ENCODE measurements at places on chromosomes 7 and 10.

DNA sequence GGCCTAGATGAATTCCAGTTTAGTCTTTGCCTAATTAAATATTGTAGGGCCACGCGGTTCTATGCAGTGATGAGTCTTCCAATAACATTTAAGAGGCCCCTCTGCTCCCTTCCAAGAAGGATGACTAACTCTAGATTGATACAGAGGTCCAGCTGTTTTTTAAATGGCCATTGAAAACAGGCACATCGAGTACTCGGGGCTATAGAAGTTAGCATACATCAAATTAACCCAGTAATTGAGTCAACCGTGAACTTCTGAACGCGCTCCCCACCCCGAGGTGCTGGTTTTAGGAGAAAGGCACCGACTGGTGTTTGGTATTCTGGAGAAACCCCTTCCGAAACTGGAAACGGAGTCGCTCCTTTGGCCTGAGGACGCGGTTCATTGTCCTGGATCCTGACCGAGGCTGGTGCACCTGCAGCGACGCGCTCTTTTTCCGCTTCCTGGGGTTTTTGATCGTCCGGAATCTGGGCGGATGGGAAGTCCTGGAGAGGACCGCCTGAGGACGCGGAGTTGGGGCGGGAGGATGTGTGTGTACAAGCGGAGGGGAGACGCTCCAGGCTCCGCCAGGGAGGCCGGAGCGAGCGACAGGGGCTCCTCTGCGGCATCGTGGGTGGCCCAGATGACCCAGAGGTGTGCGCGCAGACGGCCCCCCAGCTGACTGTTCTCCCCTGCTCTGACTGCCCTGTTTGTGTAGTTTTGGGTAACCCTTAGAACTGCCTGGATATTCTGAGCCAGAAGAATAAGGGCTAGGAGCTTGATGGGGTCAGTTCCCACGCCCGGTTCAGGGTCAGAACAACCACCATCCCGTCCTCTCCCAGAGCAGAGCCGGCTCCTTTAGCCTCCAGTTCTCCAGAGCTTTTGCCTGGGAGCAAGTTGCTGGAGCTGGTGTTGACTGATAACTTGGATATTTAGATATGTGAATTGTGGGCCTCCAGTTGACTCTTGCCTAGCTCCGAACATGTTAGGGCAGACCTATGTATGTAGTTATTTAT, 711 bp downstream of the FAM221A start:
- peak; percentile 85 for DNase-seq

GRCh38 chr10:6593241-6593671, 13.2 kb upstream of the PRKCQ start:
- DNase-seq = no peak

DNA sequence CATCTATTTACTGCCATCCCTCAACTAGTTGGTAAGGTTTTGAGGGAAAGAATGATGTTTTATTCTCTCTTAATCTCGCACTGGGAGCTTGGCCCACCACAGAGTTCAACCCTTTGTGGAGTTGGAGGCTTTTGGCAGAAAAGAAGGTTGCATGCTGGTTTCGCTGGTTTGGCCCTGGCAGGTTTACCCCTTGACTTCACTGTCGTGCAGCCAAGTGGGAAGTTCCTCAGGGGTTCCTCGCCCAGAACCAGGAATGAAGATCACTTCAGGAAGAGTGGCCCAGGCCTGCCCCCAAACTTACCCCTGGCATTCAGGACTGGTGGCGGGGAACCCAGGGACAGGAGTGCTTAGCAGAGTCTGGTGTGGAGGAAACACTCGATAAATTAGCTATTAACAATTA, 103.1 kb upstream of the LYZL2 start:
- no peak for DNase-seq

GRCh38 chr10:5071411-5072198, 22.6 kb upstream of the AKR1C3 start:
- DNase-seq = no peak

DNA sequence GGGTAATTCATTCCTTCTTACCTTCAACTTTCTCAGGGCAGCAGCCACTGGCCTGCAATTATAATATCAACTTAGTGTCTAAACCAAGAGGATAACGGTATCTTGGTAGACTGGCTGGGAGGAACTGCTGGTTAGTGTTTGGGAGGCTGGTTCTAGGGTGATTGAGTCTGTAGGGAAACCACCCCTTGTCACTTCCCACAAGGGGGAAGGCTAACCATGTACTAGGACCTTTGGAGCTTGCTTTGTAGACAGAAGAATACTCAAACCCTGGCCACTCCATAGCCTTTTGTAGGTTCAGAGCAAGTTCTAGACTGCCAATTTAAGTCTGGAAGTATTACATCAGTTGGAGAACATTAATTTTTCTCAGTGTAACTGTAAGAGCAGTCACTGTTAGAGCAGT, 51.3 kb downstream of the NHLRC2 start:
- DNase-seq = no peak

DNA sequence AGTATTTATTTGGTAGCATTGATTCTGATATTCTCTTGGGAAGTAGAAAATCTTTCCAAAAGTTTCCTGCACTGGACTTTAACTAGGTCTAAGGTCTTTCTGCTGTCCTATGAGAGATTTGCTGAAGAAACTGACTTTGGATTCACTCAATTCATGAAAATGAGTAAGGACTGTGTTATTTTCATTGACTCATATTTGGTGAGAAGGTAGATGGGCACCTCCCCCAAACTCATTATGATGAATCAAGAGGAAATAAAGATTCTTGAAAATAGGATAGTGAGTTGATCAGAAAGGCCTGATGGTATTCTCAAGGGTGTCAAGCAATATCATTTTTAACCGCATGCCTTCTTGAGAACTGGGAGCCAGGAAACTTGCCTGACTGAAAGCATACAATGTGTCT, 110.3 kb downstream of the RNF133 start:
- no peak for DNase-seq

GRCh38 chr7:95011146-95011928, 103.9 kb downstream of the PPP1R9A start:
- no peak for DNase-seq

GRCh38 chr7:83588602-83589240, 60.2 kb downstream of the SEMA3E start:
- no peak for DNase-seq

- DNase-seq = no peak
Measured at GRCh38 chr7:36204929-36205635, 52.0 kb downstream of the EEPD1 start.

GRCh38 chr10:59216178-59216869, 39.9 kb downstream of the PHYHIPL start:
- no peak for DNase-seq

- no peak for DNase-seq
Measured at GRCh38 chr10:71982269-71983178, 18.3 kb downstream of the CHST3 start.

DNA sequence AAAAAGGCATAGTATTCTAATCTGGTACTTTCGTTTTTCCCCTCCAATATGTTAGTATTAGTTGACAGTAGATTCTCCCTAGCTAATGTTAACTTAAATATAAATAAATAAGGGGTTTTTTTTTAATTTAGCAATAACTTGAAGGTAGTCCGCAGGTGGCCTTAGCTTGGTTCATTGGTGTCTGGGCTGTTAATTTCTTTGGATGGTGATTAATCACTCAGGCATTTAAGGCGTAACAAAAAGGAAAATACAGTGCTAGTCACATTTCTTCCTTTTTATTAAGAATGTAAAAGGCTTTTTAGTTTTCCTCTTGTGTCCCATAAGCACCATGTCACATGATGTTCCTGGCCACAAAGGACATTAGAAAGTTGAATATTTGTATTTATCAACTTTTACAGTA, 161.0 kb upstream of the POT1 start:
- no peak for DNase-seq

GRCh38 chr10:79490400-79491142, 21.8 kb upstream of the EIF5AL1 start:
- no peak for DNase-seq

DNA sequence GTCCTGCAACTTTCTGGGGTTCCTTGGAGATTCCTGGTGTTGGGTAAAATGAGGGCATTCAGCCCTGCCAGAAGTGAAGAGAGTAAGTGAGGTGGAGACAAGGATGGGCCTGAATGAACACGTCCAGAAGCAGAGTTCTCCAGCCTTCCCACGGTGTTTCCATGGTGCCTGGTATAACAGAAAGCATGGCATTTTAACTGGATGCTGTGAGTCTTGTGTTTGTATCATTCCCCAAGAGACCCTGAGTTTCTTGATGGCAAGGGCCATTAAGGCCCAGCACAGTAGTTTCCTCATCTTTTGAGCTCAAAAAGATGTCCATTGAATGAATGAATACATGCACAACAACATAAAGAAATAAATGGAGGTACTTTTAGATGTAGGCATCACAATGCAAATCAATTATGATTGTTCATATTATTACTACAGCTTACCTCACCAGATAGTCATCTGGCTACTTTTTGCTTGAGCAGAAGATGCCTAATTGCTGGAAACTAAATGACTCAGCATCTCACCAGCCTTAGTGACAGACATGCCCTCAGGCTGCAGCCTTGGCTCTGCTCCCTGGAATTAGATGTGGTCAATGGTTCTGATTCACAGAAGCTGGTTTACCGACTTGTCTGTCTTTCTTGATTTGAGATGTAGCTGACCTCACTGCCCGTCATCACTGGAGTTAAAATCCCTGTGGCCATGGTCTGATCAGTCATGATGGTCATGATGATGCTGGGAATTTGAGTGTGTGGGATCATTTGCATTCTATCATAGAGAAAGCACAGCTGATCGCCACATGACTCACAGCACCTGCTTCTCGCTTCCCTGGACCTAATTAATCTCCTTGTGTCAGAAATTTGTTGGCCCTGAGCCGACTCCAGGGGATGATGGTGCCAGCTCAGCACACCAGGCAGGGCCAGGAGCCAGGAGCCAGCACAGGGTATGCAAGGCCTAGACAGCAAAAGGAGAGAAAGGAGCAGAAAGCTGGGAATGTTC, 83.9 kb downstream of the CXCL12 start:
- peak; percentile 27 for DNase-seq

DNA sequence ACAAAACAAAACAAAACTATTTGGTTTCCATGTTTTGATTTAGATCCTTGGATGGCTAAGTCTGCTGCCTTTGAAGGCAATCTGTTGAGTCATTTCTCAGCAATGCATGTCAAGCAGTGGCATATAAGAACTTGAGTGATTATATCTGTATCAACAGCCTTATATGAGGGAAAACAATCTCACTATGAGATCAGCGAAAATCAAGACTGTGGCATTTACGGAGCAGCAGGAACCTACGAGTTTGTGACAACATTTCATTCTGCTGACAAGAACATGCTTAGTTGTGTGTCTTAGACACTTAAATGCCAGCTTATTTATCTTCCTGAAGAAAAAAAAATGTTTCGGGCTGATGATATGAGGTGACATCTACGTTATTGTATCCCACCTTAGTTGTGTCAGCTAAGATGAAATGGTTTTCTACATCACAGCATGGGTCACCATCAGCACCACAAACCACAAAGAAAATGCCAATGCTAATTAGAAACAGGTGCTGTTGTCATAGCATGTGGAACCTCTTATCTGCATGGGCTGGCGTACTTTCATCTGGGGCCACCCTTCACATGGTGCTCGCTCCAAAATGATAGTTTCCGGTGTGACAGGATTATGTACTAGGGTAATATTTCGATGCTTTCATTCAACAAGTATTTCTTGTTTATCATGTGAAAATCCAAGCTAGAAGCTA, 1085.5 kb downstream of the SORCS1 start:
- no peak for DNase-seq

GRCh38 chr7:128003167-128003566, 28.1 kb downstream of the LRRC4 start:
- DNase-seq = no peak

DNA sequence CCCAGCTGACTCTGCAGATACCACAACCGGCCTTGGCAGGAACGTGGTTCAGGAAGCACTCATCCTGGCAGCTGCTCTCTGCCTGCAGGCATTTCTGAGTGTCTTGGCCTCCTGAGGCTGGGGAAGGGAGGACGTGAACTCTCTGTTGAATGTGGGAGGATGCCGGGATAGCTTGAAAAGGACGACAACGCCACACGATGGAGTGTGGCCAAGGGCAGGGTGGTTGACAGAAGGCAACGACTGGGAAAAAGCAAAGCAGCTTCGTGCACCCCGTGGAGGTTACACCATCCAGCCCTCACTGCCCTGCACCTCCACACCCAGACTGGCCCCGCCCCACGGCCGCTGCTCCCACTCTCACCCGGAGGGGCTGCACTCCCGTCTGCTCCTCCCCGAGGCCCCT, 466.1 kb upstream of the FOXK1 start:
- DNase-seq = no peak

- DNase-seq = no peak
Measured at GRCh38 chr10:21174715-21175495, 277.8 kb upstream of the NEBL start.

GRCh38 chr10:85619832-85620231, 746.8 kb downstream of the GRID1 start:
- DNase-seq = no peak

DNA sequence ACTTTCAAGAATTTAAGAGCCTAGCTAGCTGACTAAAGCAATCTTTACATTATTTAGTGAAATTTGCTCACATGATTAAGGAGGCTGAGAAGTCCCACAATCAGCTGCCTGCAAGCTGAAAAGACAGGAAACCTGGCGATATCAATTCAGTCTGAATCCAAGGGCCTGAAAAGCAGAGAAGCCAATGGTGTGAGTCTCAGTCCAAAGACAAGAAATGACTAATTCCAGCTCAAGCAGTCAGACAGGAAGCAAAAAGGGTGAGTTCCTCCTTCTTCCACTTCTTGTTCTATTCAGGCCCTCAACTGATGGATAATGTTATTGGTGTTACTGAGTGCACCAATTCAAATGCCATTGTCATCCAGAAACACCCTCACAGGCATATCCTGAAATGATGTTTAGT, 1231.6 kb upstream of the CELF2 start:
- no peak for DNase-seq

DNA sequence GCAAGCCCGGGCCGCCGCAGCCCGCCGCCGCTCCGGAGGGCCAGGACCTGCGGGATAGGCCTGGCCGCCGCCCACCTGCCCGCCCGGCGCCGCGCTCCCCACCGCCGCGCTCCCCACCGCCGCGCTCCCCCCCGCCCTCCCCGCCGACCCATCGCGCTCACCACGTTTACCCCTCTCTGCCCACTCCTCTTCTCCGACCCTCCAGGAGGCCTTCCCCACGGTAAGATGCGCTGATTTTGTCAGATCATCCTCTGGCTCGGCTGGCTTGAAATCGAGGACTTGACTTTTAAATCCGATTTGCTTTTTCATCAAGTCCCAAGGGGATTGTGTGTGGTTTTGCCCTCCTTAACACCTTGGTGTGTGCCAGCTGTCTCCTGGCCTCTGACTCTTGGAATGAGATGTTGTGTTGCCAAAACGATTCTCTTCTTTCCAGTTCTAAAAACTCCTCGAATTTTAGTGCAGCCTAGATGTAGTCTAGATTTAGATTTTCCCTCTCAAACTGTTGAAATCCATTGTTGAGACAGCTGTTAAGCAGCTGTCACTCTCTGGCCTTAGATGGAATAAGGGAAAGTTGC, 738 bp downstream of the POM121 start:
- no peak for DNase-seq

DNA sequence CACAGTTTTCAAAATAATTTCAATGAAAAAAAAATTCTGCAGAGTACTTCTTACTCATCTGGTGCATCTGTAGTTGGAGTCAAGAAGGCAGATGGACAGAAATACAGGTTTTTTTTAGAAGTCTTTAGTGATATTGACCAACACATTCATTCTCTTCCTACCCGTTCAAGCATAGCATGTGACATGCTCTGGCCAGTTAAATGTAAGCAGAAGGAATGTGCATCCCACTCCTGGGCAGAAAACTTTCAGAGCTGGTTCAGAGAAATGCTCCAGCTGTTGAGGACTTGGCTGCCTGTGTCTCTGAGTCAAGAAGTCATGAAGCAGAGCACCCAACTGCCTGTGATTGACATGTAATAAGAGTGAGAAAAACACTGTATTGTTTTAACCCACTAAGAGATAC, 665.3 kb upstream of the IGFBP3 start:
- DNase-seq = no peak

GRCh38 chr7:141276031-141276430, 202.2 kb downstream of the TMEM178B start:
- DNase-seq = no peak
